ENCODE measurements at places on chromosomes 7 and 10.

- DNase-seq, result no peak
Observed at GRCh38 chr7:134908289-134908688, 78.0 kb upstream of the AGBL3 start.

- no peak for DNase-seq
Observed at GRCh38 chr7:120337308-120337907, 64.4 kb downstream of the KCND2 start.

GRCh38 chr7:3149231-3149995, 105.7 kb upstream of the CARD11 start:
- DNase-seq, result no peak

DNA sequence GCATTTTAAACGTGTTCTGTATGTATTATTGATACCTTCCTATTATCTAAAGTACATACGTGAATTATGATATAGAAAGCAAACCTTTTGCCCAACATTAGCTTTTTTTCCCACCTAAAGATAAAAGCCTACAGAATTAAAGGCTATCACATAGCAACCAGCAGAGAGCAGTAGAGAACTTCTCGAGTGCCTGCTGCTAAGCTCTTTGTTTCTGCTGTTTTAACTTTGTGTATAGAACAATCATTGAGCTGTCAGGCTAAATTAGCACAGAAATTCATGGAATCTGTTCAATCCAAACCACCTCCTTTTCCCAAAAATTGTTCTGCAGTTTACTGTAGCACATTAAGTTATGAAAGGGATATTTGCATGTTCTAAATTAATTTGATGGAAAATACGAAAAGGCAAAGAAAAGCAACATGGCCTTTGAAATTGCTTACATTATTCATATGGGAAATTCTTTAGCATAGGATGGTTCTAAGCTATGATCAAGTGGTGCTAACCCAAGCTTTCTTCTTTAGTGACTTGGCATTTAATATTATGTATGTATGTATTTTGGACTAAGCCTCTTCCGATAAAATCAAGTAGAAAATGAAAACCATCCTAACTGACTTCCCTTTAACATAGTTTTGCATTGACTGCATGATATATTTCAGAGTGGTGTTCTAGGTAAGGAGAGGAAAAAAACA, 1288.5 kb downstream of the GATA3 start:
- DNase-seq, result no peak

GRCh38 chr10:61476529-61476928, 23.3 kb upstream of the TMEM26 start:
- no peak for DNase-seq

DNA sequence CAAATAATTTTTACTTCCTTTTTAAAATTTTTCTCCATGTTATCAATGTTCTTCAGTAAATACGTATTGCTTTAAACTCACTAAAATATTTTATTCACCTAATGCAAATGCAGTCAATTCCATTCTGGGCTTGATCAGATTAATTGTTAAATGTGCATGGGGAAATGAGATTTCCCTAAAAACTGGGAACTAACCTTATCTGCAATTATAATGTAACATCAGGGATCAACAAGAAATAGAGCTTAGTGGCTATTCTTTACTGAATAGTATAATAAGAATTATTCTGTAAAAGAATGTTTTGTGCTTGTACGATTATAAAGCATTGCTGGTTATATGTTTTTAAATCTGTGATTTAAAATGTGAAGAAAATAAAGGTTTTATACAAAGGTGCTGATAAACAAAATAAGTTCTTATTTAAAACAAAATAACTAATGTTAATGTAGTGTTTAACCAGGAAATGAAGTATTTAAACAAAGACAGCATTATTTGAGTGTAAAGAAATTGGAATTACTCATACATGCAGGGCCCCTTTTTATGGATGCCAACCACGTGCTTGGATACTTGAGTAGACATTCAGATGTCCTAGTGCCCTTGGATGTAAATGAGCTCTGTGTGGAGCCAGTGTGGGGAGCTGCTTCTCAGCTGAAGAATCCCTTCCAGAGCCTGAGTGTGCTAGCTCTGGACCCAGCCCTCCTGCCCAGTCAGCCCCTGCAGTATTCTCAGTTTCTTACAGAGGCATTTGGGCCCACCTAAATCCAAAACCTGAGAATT, 84.2 kb downstream of the REEP3 start:
- no peak for DNase-seq

- DNase-seq, result no peak
Observed at GRCh38 chr10:120221873-120222485, 235.0 kb upstream of the PLPP4 start.

DNA sequence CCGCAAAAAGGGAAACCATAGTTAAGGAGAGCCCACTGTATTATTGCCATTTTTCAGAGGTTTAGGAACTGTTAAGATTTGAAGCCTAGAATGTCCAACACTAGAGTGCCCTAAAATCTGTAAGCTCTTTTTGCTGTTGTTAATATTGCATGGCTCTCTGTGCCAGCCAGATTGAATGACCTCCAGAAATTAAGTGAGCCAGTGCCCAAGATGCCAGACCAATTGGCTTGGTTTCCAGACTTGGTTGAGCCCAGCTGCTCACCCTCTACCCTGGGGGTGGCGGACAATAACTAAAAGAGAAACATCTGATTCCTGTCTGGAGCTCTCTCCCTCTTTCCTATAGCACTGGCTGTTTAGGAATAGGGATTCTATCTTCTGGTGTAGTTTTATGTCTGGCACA, 340.1 kb downstream of the PHF14 start:
- DNase-seq, result no peak

DNA sequence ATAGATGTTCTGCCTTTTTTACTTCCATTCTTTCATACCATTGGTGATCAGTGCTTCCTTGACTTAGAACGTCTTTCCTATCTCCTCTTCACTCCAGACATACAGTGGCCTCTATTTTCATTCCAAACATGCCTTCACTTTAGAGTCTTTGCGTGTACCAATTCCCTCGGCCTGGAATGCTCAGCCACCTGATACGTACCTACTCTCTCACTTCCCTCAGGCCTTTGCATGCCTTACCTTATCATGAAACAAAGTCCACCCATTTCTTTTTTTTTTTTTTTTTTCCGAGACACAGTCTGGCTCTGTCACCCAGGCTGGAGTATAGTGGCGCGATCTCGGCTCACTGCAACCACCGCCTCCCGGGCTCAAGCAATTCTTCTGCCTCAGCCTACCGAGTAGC, 2.2 kb upstream of the CCNJ start:
- no peak for DNase-seq

GRCh38 chr7:153002115-153002514, 242.6 kb downstream of the ACTR3B start:
- DNase-seq, result no peak

GRCh38 chr10:92200564-92200963, 90.3 kb downstream of the CPEB3 start:
- DNase-seq, result no peak

DNA sequence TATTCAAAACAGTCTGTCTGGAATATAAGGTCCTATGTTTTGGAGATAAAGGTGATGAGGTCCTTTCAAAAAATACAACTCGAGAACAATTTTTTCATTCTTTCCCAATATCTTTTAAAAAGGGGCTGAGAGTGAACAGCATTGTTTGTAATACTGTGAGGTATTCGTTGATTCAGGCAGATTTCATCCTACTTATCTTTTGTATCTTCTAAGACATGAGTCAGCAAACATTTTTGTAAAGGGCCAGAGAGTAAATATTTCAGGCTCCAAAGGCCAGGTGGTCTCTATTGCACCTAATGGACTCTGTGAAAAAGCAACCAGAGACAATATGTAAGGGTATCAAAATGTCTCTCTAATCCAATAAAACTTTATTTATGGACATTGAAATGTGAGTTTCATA, 8.1 kb upstream of the ANK3 start:
- no peak for DNase-seq

DNA sequence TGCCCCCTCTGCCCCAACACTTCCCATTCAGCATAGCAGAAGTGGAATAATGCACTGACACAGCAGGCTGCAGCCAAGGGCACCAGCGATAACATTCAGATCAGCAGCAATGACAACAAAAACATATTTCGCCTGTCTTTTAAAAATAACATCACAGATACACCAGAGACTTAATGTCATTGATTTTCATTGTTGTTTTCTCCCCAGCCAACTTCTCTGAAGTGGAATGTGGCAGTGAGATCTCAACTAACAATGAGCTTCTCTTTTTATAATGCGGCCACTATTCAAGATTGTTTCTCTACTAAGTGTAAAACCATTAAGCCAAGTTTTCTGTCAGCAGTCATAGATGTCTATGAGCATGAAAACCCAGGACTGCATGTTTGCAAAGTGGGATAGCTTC, 158.2 kb upstream of the TMEM229A start:
- DNase-seq, result no peak
